ENCODE measurements at places on chromosomes 2 and 18.

GRCh38 chr2:232237464-232237863 lies 141.1 kb upstream of the ALPP start:
- no peak for DNase-seq

GRCh38 chr2:54303631-54304030 lies 47.6 kb upstream of the TSPYL6 start:
- no peak for DNase-seq

DNA sequence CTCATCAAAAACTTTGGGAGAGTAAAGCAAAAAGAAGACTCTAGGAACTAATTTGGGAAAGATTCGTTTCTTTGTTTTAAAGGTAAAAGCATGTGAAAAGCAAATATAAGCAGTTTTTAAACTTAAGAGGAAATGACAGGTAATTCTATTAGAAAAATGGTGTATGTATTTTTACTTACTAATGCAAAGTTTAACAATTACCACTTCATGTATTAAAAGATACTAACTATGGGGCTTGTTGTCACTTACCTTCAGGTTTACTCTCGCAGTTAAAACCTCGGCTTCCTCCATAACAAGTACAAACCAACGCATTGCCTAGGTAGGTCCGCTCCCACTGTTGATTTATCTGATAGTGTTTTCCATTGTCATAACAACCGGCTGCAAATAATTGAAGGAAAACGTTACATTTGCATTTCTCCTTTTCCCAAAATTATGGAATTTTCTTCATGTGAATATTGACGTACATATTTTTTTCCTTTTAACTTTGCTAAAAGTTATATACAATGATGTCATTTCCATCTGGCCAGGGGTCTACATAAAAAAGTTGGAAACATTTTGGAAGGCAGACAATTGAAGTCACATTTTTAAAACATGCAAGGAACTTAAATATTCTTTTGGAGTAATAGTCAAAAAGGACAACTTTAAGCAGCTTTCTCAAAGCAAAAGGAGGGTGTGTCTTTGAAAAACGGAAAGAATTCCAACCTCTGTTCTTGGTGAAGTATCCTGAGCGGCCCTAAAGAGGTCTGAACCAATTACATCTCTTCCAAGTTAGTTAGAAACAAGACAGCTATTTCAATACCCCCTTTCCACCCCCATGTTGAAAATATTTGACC lies 1.2 kb downstream of the FN1 start:
- DNase-seq, result no peak

DNA sequence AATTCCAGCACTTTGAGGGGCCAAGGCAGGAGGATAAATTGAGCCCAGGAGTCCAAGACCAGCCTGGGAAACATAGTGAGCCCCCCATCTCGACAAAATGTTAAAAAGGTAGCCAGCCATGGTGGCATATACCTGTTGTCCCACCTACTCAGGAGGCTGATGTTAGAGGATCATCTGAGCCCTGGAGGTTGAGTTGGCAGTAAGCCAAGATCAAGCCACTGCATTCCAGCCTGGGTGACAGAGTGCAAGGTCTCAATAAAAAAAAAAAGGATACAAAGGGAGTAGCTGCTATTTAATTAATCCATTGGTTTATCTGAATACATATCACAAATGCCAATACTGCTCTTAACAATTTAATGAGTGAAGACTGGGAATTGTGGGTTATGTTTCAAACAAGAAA lies 327.8 kb downstream of the CPS1 start:
- DNase-seq, result no peak

GRCh38 chr2:101089419-101089818 lies 61.8 kb downstream of the TBC1D8 start:
- no peak for DNase-seq

Data from cerebellar nuclear complex (tissue), 1 donor.